Activated gamma-delta T cell (primary cell): ENCODE measurements at places on chromosomes 1 and 21.

DNA sequence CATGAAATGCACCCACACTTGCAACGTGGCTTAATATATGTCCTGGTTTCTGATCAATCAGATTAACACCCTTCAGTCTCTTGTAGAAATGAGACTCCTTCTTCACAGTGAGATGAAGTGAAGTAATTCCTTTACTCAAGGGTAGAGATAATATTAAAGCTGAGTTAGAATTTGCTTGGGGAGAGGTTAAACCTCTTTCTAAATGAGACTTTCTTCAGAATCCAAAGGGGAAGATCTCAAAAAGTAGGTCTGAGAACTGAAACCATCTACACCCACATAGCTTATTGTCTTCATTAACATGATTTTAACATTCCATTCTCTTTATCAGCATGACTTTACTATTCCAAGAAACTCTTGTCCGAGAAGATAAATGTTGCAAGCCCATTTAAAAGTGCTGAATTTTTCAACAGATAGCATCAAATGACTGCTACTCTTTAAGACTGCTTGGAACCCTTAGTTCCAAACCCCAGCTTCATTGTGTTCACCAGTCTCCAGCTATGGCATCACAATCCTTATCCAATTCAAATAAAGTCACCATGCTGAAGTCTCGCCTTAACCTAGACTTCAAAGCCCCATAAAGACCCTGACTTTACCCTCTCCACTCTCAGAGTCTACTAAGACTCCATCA lies 19.2 kb upstream of the TRAF3IP3 start:
- no peak for DNase-seq

GRCh38 chr1:222557148-222557547 lies 9.2 kb upstream of the HHIPL2 start:
- no peak for DNase-seq

- DNase-seq: no peak
Observed at GRCh38 chr1:56561227-56562019, 17.9 kb downstream of the PLPP3 start.

DNA sequence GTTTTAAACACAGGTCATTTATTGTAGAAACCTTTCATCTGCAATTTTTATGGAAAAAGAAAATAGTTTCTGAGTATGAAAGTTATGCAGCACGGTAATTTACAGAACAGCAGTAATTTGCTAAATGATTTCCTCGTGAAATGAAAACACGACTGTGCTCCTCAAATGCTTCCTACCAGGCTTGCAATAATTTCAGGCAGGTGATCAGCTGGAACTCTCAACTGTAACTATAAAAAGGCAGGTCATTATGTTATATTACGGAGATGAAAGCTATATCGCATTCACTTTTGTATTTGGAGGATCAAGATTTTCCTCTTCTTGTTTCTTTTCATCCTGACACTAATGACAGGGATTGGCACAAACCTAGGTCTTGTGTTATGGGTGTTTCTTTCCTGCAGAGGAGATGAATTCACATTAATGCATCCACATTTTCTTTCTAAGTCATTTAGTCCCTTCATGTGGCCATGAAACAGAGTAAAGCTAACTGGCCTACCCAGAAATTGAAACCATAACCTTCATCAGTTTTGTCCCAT lies 57.4 kb downstream of the SAMSN1 start:
- no peak for DNase-seq

- DNase-seq: no peak
Observed at GRCh38 chr1:18397641-18398040, 83.1 kb upstream of the KLHDC7A start.

GRCh38 chr1:53325326-53326087 lies 2.4 kb downstream of the LRP8 start:
- no peak for DNase-seq

- no peak for DNase-seq
Observed at GRCh38 chr1:116002781-116003420, 26.6 kb downstream of the SLC22A15 start.

DNA sequence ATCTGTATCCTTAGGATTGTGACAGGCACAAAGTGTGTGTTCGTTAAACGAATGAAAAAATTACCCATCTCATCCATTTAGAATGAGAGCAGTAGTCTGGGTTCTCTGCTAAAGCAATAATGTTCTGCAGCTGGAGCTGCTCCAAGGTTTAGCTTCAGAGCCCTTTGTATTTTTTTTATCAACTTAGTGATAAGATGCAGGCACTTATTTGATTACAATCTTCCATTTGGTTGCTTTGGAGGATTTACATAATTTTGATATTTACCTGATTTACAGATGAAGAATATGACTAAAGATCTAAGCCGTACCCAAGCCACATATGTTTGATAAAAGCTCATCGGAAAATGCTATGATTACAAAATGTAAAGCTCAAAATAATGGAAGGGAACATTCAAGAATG lies 201.2 kb downstream of the KCTD3 start:
- DNase-seq: no peak

DNA sequence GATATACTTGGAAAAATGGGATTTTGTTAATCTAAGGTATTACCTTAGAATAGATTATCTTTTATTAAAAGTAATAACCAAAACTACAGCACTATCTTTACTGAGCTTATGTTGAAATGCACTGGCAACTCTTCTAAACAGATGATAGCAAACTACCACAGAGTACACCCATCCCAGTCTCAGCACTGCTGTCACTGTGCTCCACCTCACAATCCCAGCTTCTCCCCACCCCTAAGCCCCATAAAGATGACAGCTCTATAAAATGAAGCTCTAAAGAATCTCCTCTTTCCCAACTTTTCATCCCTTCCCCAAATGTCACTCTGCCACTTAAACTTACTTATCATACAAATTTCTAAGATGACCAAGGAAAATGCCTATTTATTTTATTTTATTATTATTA lies 6.4 kb downstream of the DSTYK start:
- DNase-seq: no peak

DNA sequence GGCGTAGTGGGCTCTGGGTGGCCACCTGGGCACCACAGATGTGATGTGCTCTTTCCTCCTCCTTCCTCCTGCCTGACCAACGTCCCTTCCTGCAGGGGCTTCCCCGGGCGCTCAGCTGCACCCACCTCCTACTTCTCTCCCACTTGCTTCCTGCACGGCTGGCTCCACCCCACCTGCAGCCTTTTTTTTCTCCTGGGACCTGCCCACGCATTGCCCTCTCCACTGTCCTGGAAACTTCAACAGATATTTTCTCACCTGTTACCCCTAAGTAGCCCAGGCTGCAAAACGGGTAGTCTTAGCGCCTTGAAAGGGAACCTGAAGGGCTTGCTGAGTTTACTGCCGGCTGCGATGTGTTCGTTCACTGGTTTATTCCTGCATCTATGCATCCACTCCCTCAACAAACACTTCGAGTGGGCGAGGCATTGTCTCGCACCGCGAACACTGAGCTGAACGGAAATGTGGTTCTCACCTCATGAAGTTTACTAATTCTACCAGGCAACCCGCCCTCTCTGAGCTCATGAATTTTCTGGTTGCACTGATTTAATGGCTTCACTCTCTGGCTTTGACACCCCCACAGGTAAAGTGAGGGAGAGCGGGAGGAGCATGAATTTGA lies 23.6 kb downstream of the ZBTB18 start:
- no peak for DNase-seq

DNA sequence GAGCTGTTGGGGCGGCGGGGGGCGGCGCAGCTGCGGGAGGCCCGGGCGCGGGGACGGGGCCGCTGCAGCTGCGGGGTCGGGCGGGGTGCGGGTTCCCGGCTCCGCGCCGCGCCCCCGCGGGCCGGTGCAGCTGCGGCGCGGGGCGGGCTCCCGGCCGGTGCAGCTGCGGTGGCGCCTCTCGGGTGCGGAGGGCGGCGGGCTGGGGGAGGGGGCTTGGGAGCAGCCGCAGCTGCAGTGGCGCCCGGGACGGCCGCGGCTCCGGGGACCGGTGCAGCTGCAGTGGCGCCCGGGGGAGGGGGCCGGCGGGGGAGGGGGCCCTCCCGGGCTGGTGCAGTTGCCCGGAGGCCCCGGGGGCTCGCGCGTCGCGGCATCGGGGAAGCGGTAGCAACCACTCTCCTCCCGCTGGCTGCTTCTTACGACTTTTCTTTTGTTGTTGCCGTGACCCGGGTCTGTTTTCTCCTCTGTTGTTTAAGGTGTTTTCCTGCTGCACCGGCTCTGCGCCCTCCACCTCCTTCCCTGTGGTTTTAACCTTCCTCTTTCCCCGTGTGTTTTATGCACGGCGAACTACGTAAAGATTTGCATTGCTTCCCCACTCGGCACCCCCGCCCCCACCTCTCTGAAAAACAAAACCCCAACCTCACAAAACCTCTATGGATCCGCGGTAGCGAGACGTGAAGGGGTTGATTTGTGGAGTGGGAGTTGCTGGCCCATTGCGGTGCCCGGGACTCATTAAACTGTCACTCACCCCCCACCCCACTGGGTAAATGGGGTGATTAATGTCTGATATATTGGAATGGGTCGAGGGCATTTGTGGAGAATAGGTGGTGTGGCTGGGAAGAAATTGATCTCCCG lies 1.7 kb upstream of the ZBTB18 start:
- peak; percentile 45 for DNase-seq

DNA sequence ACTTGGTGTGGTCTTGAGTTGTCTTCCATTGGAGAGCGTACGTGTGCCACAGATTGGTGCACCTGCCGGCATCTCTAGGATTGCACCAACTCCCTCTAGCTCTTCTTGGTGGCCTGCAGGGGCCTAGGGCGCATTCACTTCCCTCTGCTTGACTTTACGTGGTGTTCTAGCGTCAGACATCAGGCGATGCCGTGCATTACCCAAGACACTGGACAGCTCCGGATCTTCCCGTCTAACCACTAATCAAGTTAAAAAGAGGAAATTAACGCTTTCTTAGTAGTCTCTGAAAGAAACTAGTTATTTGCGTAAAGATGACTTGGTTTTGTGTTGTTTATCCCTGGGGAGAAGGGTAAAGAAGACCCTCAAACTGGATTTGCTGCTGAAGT lies 510 bp upstream of the IL10RB start:
- DNase-seq: no peak

DNA sequence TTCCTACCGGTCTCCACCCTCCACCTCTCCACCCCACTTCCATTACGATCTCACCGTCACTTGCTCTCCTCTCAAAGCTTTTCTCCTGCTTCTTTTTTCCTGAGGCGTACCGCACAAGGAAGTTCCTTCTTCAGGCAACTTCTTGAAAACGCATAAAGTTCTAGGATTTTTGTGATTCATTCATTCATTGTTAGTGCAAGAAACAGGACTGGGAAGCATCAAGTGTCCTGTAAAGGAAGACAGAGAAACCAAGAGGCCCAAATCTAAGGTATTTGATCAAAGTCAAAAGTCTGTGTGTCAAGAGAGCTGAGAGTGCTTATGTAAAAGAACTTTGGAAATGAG lies 1.3 kb upstream of the RCC2 start:
- no peak for DNase-seq

DNA sequence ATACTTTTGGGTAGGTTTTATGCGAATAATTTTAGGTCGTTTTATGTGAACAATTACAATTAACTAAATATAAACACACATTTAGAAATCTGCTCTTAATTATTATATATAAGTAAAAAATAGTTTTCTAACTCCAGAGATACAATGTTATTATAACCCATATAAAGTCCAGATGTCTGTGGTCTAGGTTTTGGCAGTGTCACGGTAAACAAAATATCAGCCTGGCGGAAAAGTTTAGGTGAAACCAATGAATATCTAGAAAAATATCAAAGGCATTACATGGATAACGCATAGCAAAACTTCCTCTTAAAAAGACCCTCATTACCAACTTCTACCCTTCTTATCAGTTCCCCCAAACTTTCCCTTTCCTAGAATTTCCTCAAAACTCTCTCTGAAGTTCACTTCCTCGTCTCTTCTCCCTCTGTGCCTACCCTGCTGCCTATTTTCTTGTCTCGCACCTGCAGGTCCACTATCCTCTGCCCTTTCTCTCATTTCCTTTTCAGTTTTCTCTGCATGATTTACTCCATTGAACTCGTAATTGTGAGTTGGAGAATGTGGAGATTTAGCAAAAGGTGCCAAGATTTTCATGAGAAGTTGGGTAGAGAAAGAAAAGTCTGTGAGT lies 21.8 kb downstream of the VTCN1 start:
- no peak for DNase-seq

GRCh38 chr1:24502709-24503058 lies at the start of gene RCAN3:
Gene RCAN3, plus strand, starts transcription at chr1:24502836. Its CDS starts 11,537 bp downstream, at chr1:24514373.
- DNase-seq: peak; percentile 62

- DNase-seq: no peak
Observed at GRCh38 chr1:200405264-200405663, 4.6 kb downstream of the ZNF281 start.

GRCh38 chr1:18891426-18891780 lies 11.0 kb downstream of the ALDH4A1 start:
- DNase-seq: no peak

DNA sequence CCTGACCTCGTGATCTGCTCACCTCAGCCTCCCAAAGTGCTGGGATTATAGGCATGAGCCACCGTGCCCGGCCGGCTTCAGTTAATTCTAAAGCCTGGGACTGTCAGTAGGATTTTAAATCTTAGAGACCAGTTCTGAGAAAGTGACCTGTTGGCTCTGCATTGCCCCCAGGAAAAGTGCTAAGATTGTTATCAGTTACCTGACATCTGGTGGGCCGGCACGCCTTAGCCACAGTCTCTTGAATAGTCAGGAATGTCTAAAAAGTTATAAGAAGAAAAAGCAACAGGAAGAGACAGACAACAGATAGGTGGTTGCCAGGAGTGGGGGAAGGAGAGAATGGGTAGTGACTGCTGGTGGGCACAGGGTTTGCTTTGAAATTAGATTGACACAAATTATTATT lies 35.1 kb downstream of the RABGAP1L start:
- DNase-seq: no peak

GRCh38 chr21:15533618-15534017 lies 196.2 kb upstream of the USP25 start:
- no peak for DNase-seq

DNA sequence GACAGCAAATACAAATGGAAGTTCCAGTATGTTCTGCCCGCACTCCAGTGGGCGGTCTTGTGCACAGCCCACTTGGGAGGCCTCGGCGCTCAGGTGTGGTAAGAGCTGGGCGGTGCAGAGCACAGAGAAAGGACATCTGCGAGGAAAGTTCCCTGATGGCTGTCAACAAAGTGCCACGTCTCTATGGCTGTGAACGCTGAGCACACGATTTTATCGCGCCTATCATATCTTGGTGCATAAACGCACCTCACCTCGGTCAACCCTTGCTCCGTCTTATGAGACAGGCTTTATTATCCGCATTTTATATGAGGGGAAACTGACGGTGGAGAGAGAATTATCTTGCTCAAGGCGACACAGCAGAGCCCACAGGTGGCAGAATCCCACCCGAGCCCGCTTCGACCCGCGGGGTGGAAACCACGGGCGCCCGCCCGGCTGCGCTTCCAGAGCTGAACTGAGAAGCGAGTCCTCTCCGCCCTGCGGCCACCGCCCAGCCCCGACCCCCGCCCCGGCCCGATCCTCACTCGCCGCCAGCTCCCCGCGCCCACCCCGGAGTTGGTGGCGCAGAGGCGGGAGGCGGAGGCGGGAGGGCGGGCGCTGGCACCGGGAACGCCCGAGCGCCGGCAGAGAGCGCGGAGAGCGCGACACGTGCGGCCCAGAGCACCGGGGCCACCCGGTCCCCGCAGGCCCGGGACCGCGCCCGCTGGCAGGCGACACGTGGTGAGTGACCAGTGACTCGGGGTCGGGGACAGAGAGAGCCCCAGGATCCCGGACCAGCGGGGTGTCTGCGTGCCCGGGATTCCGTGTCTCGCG lies at the start of gene IL12RB2:
TSS of gene IL12RB2 (plus strand) at position 623 of the 810 bp plus-strand sequence. CDS start 12,496 bp downstream, outside the sequence.
- peak; percentile 17 for DNase-seq
